ENCODE measurements at places on chromosomes 2 and 18.

- no peak for DNase-seq
Observed at GRCh38 chr2:68125821-68126220, 31.9 kb upstream of the PNO1 start.

DNA sequence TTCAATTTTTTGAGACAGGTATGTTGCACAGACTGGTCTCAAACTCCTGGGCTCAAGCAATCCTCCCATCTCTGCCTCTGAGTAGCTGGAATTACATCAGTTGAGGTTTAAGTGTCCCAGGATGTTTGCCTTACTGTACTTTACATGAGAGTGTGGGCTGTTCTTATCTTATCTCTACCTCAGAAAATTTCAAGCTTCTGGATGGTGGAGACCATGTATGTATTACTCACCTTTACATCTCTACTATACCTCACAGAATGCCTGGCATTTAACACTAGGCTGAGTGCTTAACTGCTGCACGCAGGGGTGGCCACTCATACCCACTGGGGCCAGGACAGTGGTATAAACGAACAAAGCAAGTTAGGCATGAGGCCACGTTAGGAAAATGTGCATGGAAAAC, 272.0 kb upstream of the RAB12 start:
- DNase-seq, result no peak

DNA sequence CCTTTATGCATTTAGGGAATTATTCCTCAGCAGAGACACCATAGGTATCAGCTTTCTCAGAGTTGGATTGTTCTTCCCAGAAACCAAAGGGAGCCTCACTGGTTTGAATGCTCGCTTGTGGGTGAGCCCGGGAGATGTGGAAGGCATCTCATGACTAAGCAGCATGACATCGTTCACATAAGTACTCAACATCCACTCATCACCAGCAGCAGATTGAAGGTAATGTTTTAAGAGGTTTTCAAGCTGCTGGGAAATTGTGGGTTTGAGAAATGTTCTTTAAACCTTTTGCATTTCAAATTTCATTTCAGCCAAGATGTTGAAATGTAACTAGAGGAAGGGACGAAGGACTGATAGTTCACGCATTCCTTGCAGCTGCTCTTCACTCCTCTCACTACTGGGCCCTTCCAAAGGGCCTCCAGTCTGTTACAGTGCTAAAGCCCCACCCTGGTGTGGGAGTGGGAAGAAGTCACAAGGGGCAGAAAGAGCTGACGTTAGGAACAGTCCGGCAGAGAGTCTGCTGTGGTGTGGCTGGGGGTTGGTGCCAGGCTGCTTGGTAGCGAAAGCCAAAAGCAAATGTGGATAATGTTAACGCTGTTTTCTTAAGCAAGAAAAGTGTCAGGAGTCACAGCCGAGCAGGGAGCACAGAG, 324.5 kb upstream of the EPHA4 start:
- no peak for DNase-seq

DNA sequence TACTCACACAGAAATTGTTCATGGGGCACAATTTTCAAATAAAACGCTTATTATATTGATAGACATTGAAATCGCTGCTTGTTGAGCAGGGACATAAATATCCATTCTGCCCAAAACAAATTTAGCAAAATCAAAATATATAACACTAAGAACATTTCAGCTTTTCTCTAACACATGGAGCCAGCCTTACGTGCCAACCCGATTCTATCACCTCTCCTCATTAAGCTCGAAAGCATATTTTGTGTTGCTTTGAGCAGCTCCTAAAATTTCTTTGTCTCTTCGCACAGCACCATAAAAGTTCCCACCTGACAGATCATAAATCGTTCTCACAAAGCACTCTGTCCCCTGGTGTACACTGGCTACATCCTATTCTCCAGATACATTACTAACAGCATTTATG, 1034.4 kb upstream of the KLHL29 start:
- DNase-seq, result no peak

- DNase-seq, result no peak
Observed at GRCh38 chr18:38956068-38956467, 1390.5 kb upstream of the CELF4 start.

DNA sequence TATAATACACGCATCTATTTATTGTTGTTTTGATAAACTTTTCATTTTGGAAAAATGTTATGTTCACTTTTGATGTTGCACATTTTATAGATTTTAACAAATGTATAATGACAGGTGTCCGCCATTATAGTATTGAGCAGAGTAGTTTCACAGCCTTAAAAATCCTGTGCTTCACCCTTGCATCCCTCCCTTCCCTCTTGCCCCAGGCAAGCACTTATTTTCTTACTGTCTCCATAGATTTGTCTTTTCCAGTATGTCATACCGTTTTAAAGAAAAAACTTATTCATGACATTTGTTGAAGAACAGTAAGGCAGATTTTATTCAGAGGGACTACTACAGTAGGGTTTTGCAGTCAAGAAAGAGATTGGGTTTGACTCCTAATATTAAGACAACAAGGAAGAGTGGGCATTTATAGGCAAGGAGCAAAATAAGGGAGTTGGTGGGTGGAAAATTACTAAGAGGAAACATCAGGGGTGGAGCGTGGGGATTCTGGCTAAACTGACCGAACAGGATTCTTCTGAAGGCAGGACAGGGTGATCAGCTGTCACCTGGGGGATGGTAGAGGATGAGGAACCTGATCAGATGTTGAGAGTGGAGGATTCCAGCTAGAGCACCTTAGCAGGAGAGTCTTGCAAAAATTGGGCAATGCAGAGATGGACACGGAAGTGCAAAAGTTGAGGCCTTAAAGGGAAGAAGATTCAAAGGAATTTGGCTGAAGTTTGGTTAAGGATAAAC, 108.8 kb downstream of the NCK2 start:
- DNase-seq, result no peak

GRCh38 chr2:29777161-29777560, 144.2 kb downstream of the ALK start:
- no peak for DNase-seq

DNA sequence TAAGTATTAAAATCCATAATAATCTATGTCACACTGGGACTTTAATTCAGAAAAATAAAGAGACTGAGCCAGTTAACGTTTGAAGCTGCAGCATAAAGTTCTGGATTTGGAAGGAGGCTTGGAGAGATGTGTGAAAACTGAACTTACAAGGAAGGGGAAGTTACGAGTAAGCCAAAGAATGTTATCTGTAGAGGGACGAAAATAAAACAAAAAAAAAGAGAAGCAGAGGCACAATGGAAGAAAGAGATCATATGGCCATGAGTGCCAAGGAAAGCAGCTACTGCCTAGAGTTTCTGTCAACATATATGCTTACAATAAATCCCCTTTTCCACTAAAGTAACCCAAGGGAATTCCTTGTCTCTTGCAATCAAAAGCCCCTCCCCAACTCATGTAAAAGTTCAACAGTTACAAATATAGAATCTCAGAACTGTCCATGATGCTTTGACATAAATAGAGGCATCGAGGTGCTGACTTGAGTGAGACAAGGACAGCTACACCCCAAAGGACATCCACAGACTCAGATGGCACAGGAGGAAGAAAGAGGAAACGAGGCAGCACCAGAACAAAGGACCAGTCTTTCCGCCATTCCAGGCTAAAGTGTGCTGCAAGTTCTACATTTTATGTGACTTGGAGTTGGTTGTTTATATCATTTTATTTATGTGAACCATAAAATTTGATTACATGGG, 16.1 kb upstream of the ARL5A start:
- no peak for DNase-seq

DNA sequence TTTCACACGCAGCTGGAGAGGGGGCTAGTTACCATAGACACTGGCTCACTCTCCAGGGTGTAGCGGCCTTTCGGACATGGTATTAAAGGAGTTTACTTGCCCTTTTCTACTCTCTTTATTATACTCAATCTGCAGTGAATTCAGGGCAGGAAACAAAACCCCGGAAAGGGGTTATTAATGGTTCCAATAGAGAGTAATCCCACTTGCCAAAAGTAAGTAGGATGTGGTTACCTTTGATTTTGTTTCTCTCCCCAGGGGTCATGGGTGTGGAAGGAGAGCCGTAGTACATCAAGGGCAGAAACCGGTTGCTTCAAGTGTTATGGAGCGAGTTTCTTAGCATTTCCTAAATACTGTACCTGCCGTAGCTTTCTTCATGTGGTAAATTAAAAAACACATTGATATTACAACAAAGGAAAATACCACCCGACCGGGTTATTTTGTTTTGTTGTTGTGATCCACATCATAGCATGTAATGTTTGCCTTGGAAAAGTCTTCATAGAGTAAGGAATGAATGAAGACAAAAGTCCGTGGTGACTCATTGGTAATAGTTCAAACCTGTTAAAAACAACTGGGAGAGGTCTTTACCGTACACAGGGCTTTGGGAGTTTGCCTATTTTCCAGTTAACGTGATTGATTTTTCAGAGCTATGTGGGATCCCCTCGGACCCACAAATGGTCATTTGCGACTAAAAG, 71.5 kb downstream of the SLC4A3 start:
- no peak for DNase-seq

DNA sequence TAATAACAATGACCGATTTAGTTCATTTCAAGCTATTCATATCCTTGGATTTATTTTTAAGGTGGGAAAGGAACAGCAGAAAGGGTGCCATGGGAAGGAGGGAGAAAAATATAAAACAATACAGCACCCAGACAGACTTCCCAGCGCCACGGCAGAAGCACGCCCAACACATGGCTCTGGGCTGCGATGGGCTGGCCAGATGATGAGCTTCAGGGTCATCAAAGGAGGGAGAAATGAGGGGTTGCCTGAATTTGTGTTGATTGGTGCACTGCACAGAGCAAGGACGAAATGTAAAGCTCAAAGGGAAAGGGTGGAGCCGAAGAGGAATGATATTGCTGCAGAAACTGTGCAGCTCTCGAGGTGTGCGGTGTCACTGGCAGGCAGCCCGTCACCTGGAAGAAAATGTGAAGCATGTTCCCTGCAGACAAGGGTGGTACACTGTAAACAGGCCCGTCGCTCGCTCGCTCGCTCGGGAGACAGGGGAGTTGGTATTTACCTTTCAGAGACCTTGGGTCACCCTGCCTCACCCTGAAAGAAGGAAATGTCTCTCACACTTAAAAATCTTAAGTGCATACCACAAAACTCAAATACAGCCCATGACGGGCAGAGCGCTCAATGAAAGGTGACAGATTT, 195.5 kb upstream of the CTAGE1 start:
- DNase-seq, result no peak

- no peak for DNase-seq
Observed at GRCh38 chr18:12233378-12233777, 20.8 kb upstream of the CIDEA start.
